ENCODE measurements at places on chromosomes 12 and 14.

DNA sequence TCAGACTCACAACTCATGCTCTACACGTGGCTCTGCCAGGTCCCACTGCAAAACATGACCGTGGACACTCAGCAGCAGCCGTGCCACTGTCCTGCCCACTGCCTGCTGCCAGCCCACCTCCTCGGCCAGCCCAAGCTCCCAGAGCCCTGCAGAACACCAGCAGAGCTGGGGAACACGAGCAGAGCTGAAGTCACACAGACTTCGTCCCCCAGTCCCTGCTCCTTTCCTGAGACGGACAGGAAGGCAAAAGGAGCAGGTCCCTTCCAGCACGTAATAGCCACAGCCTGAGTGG, 152.1 kb downstream of the DPF3 start:
- DNase-seq = no peak

DNA sequence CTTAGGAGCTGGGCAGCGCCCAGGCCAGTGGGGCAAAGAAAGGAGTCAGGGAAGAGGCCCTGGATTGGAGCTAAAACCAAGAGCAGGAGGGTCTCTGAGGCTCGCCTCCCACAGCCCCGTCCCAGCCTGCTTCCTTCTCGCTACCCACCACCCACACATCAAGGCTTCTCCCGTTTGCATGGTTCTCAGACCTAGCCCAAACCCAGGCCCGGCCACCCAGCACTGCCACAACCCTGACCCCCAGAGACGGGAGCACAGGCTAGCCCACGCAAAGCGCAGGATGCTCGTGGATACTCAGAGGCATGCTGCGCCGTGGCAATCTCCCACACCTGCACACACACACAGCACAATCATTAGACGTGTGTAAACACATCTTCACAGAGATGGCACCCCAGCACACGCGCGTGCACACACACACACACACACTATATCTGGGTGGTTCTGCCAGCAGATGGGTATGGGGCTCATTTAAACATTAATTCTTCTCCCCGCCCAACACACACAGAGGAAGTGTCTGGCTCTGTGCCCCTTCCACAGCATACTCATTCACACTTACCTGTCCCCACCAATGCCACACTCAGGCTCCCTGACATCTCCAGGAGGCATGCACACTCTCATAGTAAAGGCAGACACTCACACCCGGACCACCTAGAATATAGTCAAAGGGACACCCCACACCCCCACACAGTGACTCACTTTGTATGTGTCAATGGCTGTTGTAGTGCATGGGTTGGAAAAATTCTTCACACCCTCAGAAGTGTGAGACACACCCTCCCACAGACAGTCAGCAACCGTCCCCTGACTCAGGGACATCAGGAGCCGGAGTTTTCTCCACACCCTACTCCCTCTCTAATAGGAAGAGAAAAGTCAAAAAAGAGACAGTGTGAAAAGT, 1.1 kb downstream of the CARMIL3 start:
- DNase-seq = no peak

GRCh38 chr14:104856869-104857860, 7.9 kb upstream of the CEP170B start:
- peak; percentile 70 for DNase-seq

DNA sequence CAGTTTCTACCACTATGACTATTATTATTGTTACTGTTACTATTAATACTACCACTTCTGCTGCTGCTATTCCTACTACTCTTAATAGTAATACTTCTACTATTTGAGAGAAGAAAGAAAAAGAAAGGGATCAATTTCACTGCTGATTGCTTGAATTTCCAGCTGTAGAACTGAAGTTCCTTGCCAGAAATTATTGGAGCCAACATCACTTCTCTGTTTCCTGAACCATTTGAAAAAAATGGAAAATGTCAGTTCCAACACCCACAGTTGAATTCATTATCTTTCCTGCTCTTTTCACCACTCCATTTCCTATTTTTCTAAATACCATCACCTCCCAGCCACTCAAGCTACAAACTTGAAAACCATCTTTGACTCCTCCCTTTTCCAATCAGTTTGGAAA, 54.1 kb upstream of the PIK3C2G start:
- no peak for DNase-seq

DNA sequence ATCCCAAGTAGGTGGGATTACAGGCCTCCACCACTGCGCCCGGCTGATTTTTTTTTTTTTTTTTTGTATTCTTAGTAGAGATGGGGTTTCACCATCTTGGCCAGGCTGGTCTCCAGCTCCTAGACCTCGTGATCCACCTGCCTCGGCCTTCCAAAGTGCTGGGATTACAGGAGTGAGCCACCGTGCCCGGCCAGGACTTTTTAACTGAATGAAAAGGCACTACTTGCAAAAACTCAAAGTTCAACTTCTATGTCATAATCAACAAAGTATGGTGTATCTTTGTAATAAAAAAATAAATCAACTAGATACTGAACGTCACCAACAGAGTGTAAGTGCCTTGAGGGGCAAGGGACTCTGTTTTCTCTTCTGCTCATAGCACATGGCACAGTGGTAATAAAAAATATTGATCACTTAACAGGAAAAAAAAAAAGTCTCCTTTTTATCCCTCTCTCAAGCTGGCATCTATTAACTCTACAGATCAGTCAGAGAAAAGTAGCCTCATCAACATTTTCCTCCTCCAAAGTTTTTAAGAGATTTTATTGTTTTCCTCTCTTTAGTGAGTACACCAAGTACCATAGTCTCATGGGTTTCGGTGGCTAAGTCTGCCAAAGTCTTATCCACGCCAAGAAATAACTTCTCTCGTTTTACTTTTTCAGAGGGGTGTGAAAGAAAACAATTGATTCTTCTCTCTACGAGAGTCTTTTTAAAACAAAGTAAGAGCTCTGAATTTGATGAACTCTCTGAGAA, 10.6 kb upstream of the FOXN3 start:
- DNase-seq = peak; percentile 37

DNA sequence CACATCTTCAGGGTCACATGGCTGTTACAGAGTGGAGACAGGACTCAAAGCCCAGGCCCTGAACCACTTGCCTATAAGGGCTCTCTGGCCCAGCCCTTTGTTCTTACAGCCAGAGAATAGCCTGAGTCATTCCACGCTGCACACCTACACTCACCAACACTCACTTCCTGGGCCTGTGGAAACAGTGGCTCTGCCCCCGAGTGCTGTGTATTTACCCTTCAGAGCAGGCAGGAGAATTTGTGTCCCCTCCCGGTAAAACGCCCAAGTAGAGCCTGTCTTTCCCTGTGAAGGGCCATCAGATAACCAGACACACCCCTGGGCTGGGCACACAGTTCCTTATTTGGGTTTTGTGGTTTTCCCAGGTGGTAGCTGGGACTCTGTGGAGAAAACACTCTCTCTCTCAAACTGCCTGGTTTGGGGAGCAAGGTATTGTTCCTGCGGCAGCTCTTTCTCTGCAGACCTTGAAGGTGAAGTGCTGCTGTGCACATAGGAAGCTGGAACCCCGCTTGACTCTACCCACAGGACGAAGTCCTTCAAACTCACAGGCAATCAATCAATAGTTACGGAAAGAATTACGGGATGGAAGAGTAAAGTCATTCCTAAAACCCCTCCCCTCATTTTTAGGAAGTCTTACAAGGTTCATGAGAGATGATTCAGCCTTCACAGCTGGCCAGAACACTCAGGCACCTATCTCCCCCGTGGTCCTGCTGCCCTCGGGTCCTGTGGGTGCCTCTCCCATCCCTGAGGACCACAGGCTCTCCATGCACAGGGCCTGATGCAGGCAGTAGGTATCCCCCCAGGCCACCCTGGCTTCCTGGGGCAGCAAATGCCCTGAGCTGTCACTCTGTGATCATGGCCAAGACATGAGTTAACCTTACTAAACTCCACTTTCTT, 20.3 kb downstream of the FIGNL2 start:
- DNase-seq = no peak

DNA sequence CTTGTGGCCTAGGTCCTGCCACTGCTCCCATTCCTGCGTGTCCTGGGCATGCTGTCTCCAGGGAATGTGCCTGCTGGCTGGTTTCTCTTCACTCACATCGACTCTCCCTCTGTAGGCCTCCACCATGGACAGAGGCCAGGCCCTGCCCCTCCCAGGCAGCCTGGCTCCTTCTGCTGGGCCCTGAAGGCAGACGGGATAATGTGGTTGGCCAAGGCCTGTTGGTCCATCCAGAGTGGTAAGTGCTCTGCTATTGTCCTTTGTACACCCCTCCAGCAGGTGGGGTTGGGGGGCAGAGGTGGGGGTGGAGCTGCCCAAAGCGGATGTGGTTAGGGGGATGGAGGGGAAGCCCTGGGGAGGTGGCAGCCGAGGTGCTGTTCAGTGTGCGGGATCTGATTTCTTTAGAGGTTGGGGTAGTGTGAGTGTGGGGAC, 9.5 kb upstream of the NR4A1 start:
- DNase-seq = no peak

DNA sequence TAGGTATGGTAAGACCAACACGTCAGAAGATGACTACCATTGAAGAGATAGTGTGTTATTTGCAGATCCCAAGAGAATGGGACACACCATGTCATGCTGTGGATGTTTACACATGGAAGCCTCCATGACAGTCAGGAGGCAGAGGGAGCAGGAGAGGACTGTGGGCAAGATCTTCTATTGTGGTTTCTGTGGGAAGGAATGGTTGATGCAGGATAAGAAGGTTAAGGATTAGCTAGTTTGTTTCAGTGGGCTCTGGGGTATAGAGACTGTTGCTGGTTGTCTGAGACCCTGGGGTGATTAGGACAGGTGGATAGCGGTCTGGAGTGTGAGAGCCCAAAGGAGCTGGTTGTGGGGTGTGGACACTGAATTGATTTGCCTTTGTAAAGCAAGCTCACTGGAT, 23.3 kb downstream of the TAS2R7 start:
- no peak for DNase-seq

DNA sequence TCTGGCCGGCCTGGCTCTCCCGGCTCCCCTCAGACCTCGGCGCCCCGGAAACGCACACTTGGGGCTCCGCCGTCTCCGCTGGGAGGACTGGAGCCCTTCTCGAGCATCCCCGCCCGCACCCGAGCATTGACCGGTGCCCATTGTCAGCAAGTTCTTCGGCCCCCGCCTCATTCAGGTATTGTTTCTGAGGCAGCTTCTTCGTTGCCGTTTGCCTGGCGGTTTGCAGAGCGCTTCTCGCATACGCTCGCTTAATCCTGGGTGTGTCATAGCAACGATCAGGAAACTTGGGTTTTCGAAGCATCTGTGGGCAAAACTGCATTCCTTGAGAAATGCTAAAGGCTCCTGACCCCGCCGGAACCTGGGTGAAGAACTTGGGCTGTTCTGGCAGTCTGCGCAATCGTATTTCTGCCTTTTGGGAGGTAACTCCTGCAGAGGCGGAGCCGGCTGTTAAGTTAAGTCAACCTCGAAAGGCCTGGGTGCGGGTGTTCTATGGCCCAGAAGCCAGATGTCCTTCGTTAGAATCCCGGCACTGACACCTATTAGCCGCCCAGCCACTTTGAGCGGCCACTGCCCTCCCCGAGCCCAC, 518 bp downstream of the GSKIP start:
- no peak for DNase-seq

GRCh38 chr14:88598097-88598675, 35.3 kb downstream of the ZC3H14 start:
- DNase-seq = no peak

GRCh38 chr12:88706286-88706685, 126.0 kb upstream of the KITLG start:
- no peak for DNase-seq

- DNase-seq = no peak
Observed at GRCh38 chr12:69666798-69667197, 32.3 kb downstream of the BEST3 start.

DNA sequence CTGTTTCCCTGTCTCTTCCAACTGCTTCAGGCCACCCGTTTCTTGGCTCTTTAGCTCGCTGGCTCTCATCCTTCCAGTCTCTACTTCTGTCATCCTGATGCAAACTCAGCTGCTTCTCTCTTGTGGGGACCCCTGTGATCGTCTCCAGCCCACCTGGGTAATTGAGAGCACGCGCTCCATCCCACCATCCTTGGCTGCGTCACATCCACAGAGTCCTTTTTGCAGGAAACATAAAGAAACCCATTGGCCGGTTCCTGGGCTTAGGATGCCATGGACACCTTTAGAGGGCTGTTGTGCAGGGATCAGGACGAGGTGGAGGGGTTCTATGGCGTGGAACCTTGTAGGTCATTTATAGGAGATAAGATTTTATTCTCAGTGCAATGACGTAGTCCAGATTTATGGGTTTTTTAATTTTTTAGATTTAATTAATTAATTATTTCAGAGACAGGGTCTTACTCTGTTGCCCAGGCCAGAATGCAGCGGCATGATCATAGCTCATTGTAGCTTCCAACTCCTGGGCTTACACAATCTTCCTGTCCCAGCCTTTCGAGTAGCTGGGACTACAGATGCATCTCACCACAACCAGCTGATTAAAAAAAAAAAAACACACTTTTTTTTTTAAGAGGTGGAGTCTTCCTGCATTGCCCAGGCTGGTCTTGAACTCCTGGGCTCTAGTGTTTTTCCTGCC, 82.6 kb downstream of the CCDC92 start:
- DNase-seq = no peak

GRCh38 chr12:120833849-120834248, 70.3 kb downstream of the SPPL3 start:
- no peak for DNase-seq

GRCh38 chr12:130617219-130617618, 98.9 kb downstream of the RIMBP2 start:
- no peak for DNase-seq

DNA sequence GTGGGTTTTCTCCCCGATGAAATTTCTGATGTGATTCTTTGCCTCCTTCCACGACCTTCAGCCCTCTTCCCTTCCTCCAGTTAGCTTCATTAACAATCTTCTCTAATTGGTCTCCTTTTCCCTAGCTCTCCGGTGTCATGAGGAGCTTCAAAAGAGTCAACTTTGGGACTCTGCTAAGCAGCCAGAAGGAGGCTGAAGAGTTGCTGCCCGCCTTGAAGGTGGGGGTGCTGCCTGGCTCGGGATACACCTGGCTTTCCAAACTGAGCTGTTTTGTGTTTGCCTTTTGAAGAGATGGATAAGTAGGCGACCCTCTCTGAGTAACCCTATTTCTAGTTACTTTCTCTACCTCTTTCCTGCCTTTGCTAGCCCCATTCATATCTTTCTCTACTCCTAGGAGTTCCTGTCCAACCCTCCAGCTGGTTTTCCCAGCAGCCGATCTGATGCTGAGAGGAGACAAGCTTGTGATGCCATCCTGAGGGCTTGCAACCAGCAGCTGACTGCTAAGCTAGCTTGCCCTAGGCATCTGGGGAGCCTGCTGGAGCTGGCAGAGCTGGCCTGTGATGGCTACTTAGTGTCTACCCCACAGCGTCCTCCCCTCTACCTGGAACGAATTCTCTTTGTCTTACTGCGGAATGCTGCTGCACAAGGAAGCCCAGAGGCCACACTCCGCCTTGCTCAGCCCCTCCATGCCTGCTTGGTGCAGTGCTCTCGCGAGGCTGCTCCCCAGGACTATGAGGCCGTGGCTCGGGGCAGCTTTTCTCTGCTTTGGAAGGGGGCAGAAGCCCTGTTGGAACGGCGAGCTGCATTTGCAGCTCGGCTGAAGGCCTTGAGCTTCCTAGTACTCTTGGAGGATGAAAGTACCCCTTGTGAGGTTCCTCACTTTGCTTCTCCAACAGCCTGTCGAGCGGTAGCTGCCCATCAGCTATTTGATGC, 797 bp downstream of the ESPL1 start:
- no peak for DNase-seq

GRCh38 chr14:60771117-60771516, 36.6 kb downstream of the MNAT1 start:
- no peak for DNase-seq

GRCh38 chr12:3542156-3542555, 51.2 kb downstream of the PRMT8 start:
- DNase-seq = no peak
